Activated naive CD8-positive, alpha-beta T cell treated with anti-CD3 and anti-CD28 coated beads for 36 hours (primary cell): ENCODE measurements at places on chromosomes 5 and 9.

DNA sequence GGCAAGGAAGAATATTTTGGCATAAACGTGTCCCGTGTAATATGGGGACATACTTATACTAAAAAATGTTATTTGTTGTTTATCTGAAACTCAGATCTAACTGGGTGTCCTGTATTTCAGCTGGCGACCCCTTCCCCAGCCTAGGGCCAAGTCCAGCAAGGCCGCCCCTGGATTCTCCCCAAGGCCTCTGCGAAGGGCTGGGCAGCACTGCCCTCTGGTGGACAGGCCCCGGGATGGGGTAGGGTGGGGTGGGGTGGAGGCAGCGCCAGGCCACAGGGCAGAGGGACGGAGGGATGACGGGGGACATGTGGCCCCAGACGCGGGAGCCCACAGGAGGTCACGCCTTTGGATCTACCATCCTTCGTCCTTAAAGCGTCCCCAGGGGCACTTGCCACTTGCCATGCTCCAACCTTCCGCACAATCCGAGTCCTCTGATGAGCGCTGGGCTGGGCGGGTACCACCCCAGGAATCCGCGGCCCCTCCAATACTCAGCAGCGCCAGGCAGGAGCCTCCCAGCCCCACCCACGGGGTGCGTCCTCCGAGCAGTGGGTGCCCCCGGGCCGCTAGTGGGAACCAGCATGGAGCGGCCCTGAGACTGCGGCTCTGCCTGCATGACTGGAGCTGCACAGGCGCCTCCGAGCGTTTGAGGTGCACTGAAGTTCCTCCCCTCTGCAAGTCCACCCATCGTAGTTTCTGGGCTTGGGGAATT, 7.1 kb upstream of the AGPAT2 start:
- DNase-seq: peak; percentile 31

DNA sequence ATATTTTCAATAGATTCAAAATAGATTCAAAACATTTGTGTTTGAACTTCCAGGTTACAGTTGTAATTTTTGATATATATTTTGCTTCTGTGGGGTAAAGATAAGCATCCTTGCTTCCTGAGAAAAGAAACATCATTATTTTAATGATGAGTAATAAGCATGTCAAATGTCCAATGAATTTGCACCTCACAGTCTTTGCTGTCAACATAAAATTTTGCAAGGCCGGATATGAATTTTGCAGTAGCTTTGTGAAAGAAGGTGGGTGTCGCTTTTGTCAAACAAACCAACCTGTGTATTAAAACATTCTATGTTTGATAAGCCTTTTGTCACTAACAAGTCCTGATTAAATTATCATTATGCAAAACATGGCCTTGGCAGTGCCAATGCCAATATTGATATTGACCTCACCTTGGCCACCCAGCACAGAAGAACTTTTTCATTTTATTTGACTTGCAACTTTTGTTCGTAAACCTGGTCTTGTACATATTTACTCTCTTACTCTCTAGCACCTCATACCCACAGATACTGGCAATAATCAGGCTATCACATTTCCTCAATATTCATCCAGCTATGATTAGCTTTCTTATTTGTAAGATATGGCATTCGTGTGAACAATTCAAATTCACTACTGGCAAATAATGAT, 645.0 kb upstream of the KLF4 start:
- DNase-seq: no peak

GRCh38 chr9:40926404-40927259, 201.8 kb downstream of the FOXD4L6 start:
- no peak for DNase-seq

DNA sequence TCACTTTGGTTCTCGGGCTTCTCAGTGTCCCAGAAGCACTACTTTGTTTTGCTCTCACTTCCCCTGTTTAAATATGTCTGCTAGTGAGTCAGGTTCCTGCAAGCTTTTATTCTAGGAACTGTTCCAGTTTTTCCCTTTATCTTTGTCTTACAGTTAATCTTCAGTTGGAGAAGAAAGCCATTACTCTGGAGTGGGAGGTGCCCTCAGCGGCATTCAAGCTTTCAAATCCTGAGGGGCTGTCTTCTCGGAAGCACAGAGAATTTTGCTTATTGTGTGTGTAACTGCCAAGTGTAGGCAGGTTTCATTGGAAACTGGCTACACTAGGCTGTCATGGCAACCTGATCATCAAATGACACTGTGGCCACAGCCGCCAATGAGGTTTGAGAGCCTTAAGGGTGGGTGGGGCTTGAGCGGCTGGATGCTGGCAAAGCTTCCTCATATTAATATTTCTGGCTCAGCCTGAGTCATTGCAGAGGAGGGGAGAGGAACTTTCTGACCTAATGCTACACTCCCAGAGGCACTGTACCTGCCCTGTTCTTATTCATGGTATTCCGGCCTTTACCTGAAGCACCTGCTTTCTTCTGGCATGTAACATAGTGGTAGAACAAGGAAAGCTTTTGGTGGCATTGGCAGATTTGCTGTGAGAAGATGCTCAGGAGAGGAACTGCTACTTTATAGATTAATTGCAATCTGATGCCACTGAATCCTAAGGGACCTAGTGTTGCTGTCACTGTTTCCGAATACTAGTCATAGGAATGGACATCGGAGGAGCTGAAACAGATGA, 26.3 kb downstream of the SLC25A25 start:
- DNase-seq: peak; percentile 89

DNA sequence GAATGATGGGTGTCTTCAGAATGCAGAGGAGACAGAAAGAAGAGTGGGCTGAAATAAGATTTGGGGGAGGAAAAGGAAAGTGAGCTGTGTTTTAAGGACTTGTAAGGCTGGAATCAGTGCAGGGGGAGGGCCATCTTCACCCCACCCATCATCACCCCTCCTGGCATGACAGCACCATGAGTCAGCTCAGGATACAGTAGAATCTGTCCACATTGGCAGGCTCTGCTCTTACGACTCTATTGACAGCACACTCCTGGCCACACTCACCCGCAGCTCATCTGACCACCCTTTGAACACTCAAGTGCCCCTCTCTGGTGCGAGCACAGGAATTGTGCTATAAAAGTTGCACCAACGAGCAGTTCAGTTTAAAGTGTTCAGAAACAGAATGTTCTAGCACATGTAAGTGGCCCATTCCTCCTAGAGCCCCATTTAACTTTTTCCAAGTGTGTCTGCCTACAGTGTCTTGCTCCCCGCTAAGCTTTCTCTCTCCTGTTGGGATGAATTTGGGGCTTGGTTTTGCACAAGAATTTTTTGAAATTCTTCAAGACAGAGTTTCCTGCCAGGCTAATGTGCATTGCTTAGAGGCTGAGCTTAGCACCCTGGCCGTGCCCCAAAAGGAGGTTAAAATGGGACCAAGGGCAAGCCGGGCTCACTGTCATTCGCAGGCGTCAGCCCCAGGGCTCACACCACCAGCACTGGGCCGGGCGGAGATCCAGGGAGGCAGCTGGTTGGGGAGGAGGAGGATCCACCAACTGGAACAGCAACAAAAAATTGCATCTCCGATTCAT, 12.0 kb downstream of the ADRA1B start:
- no peak for DNase-seq

GRCh38 chr5:97181856-97182545, 1.0 kb downstream of the RIOK2 start:
- no peak for DNase-seq

DNA sequence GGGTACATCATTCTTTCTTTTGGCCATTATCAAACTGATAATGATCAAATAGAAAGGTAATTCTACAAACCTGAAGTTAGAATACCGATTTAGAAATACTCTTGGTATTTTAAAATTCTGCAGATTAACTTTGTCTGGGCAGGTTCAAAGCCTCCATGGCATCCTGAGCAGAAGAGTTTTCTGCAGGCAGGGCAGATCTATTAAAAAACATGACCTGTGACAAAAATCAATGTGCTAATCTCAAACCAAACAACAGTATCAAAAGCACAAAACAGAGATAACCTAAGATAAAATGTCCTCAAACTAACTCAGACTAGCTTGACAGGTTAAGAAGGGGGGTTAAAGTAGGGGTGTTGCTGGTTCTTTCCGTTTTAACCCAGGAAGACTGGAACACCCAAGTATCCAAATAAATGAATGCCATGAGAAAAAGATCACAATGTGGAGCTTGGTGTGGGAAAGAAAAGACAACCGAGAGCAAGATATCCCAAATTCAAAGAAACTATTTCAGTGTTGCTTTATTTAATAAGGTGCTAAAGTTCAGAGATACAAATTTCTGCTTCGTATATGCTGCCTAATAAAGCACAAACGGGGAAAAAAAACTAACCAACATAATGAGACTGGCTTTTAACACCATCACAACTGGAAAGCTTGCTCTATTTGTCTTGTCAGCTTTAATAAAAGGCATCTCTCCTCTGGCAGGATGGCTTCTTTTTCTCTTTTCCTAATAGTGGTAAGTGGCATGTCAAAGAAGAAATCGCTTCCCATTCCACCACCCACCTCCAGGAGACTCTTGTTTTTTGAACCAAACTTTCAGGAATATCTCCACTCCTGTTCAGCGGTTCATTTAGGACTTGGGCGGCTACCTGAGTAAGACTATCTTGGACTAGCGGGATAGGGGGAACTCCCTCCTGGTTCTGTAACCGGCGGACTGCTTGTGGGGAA, 2.3 kb downstream of the EFNA5 start:
- no peak for DNase-seq

DNA sequence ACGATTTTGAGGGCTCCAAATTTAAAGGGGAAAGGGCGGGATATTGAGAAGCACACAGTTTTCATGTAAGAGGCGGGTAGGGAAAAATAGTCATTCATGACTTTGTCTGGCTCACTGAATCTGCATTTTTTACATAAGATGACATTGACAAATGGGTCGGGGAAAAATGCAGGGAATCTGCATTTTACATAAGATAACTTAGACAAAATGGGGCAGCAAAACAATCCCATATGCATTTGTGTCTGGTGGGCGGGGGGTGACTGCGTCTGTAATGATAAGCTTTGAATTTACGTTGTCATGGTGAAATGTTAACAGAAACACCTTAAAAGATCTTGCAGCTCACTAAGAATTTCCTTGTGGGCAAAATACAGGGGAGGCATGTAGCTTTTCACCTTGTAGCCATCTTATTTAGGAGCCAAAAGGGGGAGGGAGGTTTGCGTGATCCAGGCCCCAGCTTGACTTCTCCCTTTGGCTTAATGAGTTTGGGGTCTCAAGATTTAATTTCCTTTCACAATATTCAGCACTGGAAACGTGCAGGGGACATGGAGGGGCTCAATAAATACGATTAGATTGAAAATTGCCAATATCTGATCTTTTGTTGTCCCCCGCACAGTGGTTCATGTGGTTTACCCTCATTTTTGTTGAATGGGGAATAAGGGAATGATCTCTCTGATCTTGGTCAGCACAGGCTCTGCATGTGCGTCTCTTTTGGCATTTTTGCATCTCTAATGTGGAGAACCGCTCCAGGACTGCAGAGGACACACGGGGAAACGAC, 41.1 kb upstream of the GADD45G start:
- no peak for DNase-seq

DNA sequence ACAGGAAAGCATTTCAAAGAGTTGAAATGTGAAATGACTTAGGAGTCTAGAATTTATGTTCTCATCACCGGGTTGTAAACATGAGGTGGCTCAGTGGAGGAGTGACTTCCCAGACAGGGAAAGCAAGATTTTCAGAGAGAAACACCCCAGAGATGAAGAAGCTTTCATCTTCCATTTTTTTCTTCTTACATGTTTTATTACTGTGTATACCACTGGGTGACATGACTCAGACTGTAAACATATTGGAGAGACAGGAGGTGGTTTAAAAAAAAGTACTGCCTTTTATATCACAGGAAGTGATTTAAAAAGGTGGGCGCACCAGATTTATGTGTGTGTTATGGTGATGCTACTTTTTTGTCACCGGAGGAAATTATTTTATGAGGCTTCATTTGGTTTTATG, 209.1 kb upstream of the TUT7 start:
- DNase-seq: no peak

GRCh38 chr5:167631191-167631590, 660.3 kb upstream of the WWC1 start:
- DNase-seq: no peak

GRCh38 chr9:127129073-127129717, 6.8 kb upstream of the ANGPTL2 start:
- no peak for DNase-seq
